Colonic mucosa (tissue), 4 donors: ENCODE measurements at places on chromosomes 4 and X. TPM values are rescaled to one million over a fixed set of nuclear protein-coding genes. Genes with fewer than 3 reads are reported as not detected.

DNA sequence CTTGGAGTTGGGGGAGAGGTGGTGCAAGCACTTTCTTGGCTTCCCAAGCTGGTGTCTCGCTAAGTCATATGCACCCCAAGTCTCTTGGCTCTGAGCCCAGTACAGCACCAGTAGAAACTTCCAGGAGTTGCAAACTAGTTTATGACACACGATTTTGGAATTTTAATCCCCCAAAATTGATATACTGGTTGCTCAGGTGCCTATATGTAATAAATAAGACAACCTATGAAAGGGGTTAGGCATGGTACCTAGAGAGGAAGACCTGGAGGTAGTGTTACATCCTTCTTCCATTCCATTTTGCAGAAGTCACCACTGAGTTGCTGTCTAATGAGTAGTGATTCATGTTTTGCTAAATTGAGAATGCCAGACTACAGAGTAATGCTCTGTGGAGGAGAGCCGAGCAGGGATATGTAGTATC is 4.3 kb upstream of the SLC4A4 start:
- no peak for DNase-seq

GRCh38 chr4:5156682-5157081 is 105.4 kb downstream of the STK32B start:
- DNase-seq, result no peak

DNA sequence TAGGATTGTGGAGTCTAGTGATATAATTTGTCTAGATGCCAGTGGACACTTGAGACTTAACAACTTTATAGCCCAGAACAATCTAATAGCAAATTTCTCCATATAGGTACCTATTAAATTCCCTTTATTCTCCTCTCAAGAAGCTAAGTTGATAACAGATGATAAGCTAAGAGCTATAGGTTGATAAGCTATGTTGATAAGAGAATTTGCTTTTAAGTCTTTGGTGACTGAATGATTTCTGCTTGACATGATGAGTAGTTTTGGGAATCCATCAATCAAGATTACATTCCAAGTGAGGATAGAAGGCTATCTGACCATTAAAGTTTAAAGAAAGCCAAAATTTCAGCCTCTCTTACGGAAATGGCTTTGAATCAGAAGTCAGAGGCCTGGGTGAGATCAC is 131.6 kb downstream of the EMCN start:
- no peak for DNase-seq

DNA sequence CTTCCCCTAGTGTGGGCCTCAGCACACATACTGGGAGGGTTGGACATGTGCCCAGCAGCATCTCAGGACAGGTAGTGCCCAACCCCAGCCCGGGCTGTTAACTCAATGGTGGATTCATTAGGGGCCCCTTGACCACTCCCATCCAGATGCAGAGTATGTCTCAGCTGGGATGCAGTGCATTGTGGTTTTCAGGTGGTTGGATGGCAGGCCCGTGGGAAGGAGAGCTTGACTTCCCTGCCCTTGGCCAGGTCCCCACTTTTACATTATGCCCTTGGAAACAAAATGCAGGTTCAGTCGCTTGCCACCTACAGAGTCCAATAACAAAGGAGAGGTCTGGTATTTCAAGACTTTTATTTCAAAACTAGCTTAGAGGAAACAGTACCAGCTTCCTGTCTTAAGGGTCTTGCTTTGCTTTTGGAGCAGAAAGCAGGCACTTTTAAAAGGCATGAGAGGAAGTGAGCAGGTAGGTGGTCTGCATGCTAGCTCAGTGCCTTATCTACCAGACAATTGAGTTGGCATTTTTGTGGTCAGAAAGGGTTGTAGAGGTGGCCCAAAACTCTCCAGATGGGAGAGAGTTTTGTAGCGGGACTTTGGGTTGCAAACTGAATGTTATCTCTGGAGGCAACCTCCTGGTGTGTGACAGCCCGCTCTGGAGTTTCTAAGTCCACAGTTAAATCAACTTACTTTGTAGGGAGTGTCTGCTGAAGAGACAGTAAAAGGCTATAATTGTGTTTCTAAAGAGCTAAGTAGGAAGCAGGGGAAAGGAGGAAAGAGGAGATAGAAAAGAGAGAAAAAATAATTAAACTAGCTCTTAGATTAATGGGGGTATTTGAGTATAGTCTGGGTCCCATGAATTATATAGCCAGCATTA is 171.0 kb downstream of the GALNTL6 start:
- DNase-seq, result no peak

DNA sequence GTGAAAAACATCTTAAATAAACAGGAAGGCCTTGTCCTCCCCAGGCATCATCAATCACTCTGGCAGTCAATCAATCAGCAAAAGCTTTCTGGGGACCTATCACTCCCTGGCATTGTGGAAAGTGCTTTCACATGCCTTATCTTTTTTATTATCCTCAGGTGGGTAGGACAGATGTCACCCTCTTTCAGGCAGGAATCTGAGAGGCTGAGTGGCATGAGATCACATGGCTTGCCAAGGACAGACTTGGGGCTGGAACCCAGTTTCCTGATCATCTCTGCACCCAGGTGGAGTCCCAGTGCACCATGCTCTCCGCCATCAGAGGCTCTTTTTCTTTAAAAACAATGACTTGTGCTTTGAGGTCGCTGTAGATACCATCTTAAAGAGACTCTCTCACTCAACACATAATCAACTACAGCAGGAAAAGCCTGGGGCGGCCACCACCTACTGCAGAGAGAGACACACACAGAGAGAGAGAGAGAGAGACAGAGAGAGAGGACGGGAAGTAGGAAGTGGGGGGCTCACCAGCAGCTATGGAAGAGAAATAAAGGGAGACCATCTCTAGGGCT is 282.7 kb downstream of the PTTG2 start:
- no peak for DNase-seq

GRCh38 chrX:51852621-51853020 is 40.8 kb upstream of the MAGED1 start:
- no peak for DNase-seq

GRCh38 chrX:23662853-23663252 is 4.4 kb upstream of the PRDX4 start:
- DNase-seq, result no peak

GRCh38 chr4:173346074-173346473 is 11.9 kb upstream of the HMGB2 start:
- DNase-seq, result no peak

DNA sequence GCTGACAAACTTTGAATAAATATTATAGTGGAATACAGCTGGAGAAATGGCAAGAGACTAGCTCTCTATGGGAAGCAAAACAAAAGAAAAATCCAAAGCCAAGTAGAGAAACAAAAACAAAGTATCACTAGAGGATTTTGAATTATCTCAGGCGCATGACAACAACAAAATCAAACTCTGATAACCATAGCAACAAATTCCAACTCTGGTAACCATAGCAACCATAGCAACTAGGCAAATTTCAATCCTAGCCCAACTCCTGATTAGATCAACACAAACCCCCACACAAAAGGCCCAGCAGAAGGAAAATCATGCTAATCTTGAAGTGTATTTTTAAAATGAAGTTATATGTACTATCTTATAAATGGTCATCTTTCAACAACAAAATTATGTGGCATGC is 98.4 kb upstream of the MAGEE2 start:
- DNase-seq, result no peak

GRCh38 chrX:81202456-81202819 is 536 bp downstream of the SH3BGRL start:
- no peak for DNase-seq

GRCh38 chr4:10022346-10023049 is 1.2 kb upstream of the SLC2A9 start:
- no peak for DNase-seq

DNA sequence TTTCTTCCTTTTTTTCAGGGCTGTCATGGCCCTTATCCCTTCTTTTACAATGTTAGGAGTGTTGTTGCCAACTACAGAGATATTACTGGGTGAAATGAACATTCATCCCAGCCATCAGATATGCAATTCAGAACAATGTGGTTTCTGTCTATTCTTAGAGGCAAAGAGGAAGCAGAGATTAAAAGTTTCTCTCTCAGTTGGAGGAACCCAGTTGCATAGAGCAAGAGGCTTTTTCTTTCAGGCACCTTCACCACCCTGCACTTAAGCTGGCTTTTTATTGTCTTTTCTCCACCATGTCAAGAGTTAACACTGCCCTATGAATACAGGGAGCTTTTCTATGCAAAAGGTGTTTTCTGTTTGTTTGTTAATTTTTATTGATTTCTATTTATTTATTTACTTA is 1559.6 kb upstream of the IGFBP7 start:
- DNase-seq, result no peak

DNA sequence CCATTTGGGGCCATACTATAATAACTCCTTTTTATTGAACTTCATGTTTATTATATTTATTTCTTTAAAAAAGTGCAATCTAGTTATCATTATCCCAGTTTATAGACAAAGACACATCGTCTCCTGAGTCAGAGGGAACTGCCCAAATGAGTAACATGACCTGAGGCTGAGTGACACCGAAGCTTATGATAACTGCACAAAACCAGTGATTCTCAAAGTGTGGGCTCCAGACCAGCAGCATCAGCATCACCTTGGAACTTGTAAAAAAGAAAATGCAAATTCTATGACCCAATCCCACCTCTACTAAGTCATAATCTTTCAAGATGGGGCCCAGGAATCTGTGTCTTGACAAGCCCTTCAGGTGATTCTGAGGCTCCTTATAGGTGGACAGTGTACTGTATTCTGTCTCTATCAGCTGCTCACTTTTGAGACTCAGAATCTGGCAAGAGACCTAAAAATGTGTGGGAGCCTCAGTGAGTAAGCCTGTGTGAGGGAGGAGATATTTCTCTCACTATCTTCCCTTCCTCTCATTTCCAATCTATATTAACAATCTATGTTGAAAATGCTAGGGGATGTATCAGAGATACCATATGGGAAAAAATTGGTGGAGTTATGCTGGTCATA is 147.0 kb downstream of the PACRGL start:
- DNase-seq, result no peak

GRCh38 chr4:75308049-75308448 is 206.2 kb downstream of the RCHY1 start:
- no peak for DNase-seq

DNA sequence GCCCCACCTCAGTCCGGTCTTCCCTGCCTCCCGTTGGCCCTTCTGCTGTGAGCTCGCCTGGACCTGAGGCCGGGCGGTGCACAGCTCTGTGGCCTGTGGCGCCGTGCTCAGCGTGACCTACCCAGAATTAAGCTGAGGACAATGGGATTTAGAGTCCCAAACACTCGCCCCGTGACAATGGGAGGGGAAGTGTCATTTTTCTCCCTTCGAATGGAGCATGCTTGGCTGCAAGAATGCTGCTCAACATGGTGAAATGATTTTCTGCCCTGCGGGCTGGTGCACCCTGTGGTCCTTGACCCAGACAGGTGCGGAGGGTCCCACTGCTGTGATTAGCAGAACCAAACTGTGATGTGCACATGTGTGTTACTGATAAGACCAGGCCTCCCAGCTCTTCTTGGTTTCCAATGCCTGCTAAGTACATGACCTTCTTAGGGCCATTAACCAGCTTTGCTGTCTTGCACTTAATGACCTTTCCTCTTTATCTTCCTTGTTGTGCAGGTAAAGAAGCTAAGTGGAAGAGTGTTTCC is 772 bp downstream of the EOLA1 start:
- no peak for DNase-seq

DNA sequence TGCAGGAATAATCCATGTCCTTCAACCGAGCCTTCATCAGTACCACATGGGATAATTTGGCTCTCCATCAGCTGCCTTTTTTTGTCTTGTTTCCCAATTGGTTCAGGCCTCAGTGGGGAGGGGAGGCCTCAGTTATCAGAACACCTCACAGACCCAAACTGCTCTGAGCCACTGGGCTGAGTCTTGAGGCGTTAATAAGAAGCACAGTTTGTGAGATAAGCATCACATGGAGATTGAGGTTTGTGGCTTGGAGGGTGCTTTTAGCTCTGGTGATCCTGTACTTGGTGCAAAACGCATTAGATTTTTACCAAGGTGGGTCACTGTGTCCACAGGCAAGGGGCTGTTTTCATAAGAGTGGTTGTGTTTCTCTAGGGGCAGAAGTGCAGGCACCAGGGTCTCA is 82.8 kb upstream of the HPF1 start:
- DNase-seq, result no peak

GRCh38 chr4:128698386-128698785 is 111.1 kb upstream of the JADE1 start:
- no peak for DNase-seq

DNA sequence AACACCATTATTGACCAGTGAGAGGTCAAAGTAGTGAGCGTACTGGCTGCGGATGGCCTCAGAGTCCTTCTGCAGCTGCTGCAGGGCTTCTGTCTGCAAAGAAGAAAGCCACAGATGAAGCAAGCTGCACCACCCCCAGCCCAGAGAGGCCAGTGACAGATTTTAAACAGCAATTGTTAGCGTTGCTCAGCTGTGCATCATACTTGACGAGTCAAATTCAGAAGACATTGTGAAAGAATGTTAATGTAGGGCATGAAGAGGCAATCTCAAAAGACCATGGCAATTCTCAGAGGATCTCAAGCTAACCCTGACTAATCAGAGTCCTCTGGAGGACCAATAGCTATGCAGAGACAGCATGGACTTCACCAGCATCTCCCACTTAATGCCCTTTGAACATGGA is 16.6 kb downstream of the DKC1 start:
- no peak for DNase-seq

DNA sequence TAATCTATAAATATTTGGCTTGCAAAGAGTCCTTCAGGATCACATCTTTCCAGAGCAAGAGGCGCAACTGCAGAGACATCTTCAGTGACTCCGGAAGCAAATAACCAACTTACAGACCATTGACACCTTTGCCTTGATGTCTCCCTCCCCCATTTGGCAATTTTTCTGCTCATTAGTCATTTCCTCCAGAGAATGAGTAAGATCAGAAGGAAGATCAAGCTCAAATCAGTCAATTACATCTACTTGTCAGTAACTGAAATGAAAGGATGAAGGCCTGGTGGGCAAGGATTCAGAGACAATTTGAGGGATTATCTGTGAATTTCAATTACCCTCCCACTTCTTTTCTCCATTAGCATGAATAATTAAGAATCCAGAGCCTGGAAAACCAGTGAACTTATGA is 665.6 kb upstream of the CPEB2 start:
- DNase-seq, result no peak

GRCh38 chrX:123084797-123085196 is 99.3 kb upstream of the GRIA3 start:
- no peak for DNase-seq

C1QTNF7 gene
- 4.2 TPM for total RNA-seq

BTK gene
- 3.0 TPM for total RNA-seq

SPIN2A gene
- 0.37 TPM for total RNA-seq

MAGEA2 gene
- not detected for total RNA-seq

TXK gene
- total RNA-seq, result 0.57 TPM

ASB9 gene
- 3.6 TPM for total RNA-seq

MAGEA11 gene
- not detected for total RNA-seq

CT45A2 gene
- total RNA-seq, result not detected

ADAM29 gene
- not detected for total RNA-seq

DGKK gene
- not detected for total RNA-seq

SLC2A9 gene
- 6.8 TPM for total RNA-seq

CT47B1 gene
- total RNA-seq, result not detected

PPP2R2C gene
- total RNA-seq, result 0.35 TPM

TAF7L gene
- not detected for total RNA-seq

PRKG2 gene
- 1.8 TPM for total RNA-seq

SPATA18 gene
- total RNA-seq, result 14.6 TPM

MAP9 gene
- total RNA-seq, result 2.3 TPM

CTSO gene
- total RNA-seq, result 3.3 TPM

TMPRSS11B gene
- total RNA-seq, result not detected

NWD2 gene
- total RNA-seq, result 0.42 TPM
